Skin of body (tissue), 3 donors: ENCODE measurements at places on chromosomes 5 and 9. TPM values are rescaled to one million over a fixed set of nuclear protein-coding genes. Genes with fewer than 3 reads are reported as not detected.

Gene GARIN3
- not detected for total RNA-seq

Gene PCDHGA12
- 3.9 TPM for total RNA-seq

Gene CAVIN4
- 39.9 TPM for total RNA-seq

Gene TGFBR1
- total RNA-seq: 44.2 TPM

Gene FOXD4L3
- total RNA-seq: not detected

Gene ST8SIA4
- total RNA-seq: 10.9 TPM

Gene LHX6
- total RNA-seq: 0.99 TPM

Gene FBXL7
- 8.6 TPM for total RNA-seq

Gene ST6GALNAC6
- total RNA-seq: 19.5 TPM

Gene SVEP1
- total RNA-seq: 44.6 TPM

DNA sequence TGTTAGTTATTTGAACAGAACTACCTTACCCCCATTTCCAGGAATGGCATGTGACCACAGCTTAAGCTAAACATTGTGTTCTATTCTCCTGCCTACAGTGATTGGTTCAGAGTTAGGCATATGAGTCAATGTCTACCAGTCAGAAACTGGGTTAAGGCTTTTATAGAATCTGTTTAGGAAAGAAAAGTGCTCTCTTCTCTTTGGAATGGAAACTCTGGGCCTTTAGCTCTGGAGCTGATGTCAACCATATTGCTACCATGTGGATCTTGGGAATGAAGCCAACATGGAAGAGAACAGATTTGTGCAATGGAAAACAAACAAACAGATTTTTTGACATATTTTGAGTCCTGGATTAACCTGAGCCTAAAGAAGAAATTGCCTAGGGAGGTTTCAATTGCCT is 488.9 kb upstream of the TNC start:
- DNase-seq: peak; percentile 75

DNA sequence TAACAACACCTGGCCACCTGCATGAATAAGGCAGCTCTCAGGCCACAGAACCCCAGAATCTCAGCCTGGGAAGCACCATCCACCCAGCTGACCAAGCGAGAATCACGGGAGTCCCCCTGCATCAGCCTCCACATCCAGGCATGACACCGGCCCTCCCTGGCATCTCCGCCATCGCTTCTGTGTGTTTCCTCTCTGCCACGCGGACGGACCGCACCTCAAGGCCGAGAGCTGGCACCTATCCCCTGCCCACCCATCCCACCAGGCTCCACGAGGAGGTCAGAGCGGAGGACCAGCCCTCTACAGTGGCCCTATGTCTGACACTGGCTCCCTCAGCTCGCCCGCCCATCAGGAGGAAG is 134.7 kb downstream of the COL23A1 start:
- no peak for DNase-seq

DNA sequence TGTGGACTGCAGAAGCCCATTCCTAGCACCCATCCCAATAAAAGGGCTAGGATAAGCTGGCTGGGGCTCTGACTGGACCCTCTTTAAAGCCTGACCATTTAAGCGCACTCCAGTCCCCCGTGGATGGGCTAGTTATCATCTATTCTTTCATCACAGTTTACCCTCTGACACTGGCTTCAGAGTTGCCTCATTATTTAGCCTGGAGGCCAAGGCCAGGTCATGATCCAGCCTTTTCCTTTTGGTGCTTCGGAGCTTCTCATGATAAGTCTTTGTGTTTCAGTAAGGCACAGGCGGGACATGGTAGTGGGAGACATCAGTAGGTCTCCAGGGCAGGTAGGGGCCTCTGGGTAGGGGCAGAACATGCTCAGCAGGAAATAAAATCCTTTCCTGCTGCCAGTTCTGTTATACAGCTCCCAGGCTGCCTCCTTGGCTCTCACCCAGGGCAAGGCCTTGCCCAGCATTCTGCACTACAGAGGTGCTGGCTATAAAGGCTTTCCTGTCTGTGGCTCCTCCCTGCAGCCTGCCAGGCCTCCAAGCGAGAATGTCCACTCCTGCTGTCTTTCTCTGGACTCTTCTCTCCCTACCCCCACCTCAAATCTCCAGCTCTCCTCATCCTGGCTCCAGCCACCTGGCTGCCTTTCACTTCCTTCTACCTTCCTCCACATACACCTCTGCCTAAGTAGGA is 128.8 kb downstream of the FSTL4 start:
- DNase-seq: no peak

DNA sequence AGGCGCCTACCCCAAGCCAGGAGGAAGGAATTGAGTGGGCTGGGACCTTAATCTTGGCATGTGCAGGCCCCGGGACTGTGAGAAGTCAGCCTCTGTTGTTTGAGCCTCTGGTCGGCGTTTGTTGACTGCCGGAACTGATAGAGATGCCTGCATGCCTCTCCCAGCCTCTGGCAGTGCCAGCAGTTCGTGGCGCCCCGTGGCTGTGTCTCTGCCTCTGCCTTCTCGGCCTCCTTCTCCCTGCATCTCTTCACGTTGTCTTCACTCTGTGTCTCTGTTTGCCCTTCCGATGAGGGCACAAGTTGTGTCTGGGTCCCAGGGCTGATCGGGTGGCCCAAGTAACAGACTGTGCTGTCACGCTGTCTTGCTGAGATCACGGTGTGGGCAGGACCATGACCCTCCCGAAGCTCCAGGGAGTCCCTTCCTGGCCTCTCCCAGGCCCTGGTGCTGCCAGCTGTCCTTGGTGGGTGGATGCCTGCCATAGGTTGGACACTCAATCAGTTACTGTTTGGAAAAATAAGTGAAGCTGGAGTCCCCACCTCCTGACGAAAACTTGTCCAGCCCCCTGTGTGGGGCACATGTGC is 133.5 kb upstream of the LPCAT1 start:
- DNase-seq: no peak

- no peak for DNase-seq
Observed at GRCh38 chr5:37838933-37839341, 904 bp downstream of the GDNF start.

- DNase-seq: no peak
Observed at GRCh38 chr9:129561594-129562281, 59.2 kb downstream of the C9orf50 start.

DNA sequence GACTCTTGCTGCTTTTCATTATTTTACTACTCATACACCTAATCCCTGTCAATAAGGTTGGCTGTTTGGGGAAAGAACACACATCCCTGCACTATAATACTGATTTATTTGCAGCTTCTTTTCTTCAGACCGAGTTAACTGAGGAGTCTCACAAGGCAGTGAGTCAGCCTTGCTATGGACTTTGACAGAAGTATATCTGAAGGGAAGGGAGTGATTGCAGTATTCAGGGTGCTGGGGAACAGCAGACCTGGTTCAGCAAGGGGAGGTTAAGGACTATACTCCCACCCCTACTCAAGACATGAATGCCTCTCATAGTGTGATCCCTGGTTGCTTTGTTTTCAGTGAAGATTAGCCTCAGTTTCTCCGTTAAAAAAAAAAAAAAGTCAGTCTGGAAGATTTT is 99.8 kb downstream of the TLE4 start:
- DNase-seq: no peak

DNA sequence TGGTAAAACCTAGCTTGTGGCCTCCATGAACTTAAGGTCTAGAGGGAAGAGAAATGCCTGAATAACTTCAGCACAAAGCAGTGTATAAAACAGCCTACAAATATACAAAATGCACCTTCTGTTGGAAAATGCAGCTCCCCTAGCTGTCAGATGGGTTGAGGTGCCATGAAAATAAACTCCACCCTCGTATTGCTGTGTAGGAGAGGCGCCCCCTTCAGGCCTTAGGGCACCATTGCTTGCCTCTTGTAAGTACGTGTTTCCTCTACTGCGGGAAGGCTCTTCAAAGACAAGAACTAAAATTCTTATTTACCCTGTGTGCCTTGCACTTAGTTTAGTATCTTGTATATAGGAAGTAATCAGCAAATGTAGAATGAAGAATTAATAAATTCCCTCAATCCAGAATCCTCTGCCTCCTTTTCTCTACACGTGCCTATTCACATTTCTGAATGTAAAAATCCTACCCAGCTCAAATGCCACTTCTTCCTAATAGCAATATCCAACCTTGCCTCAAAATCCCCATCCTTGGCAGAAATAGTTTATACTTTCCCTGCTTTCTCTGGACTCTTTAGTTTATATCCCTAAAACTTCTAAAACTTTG is 393.7 kb upstream of the PDE4D start:
- DNase-seq: no peak

DNA sequence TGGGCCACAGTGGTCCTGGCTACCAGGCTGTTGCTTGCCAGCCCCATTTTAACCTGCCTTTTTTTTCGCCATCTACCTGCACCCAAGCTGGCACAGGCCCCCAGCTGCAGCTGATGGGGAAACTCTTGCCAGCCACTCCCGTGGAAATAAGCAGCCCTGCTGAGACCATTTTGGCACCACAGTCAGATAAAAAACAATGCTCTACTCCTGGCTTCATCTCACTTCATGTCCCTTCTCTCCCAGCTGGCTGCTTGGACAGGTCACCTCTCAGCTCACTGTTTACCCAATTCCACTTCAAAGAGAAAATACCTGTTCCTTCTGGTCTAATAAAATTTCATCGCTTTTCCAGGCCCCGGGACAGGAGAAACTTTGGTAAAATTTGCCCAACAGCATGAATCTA is 322.6 kb upstream of the SLC30A5 start:
- no peak for DNase-seq

- DNase-seq: no peak
Observed at GRCh38 chr5:179439181-179439985, 94.1 kb upstream of the ADAMTS2 start.

- no peak for DNase-seq
Observed at GRCh38 chr5:176180339-176180738, 57.9 kb upstream of the SIMC1 start.

DNA sequence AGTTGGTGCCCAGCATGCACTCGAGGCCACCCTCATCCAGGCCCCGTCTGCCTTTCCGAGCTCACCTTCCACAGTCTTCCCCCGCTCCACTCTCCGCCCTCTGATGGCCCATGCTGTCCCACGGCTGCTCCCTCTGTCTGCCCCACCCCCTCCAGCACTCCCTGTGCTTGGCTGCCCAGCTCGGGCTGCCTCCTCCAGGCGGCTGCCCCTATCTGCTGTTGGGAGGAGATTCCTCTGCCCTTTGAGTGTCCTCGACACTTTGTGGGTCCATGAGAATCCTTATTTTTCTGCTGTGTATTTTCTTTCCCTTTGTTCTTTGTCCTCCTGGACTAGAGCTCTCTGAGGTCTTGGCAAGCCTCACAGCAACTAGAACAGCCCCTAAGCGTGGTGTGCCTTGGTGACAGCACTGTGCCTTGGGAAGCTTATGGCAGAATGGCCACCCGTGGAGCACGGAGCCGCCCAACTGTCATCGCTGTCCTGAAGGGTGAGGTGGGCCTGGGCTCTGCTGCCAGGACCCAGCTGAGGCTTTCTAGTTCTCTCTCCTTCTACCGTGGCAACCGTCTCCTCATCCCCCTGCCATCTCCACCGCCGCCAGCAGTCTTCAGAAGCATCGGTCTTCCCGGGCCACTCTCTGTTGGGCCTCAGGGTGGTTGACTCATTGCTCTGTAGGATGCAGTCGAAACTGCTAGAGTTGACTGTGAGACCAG is 5.2 kb downstream of the NTMT1 start:
- no peak for DNase-seq

DNA sequence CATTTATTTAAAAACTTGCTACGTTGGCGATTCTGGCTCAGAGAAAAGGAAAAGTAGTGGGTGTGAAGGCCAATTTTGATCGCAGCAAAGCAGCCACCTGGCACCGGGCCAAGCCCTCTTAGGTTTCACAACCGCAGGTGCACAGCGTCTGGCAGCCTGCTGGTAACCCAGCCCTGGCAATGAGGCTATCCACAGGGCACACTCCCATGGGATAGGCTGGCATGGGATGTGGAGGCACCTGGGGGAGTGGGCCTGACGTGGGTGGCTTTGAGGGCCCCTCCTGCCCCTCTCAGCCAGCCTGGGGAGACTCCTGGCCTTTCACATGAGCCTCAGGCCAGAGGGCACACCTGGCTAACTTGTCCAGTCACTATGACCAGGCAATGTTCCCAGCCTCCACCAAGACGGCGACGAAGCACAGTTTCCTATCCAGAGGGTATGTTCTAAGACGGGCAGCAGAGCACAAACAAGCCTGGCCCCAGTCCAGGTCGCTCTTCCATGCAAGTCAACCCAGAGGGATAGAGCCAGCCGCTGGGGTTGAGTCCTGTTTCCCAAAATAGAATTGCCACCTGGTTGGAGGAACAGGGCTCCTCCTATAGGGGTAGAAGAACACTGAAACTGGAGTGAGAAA is 19.0 kb downstream of the CMBL start:
- no peak for DNase-seq

- no peak for DNase-seq
Observed at GRCh38 chr5:108028412-108028811, 353.5 kb downstream of the FBXL17 start.

GRCh38 chr5:51047369-51047768 is 335.9 kb upstream of the ISL1 start:
- DNase-seq: no peak

DNA sequence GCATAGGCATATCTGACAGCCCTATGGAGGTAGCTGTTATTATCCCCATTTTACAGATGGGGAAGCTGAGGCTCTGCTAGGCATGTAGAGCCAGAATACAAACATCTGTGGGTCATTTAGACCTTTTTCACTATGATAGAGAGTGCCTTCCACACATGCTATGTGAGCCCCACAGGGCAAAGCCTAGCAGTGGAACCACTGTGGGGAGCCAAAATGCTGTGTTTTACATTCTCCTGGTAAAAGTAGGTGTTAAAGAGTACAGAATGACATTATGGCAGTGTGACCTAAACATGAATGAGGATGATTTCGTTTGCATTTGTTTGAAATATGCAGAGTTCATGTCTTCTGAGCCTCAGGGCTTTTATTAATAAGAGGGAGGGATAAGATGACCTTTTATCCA is 265.2 kb downstream of the MAST4 start:
- DNase-seq: no peak

DNA sequence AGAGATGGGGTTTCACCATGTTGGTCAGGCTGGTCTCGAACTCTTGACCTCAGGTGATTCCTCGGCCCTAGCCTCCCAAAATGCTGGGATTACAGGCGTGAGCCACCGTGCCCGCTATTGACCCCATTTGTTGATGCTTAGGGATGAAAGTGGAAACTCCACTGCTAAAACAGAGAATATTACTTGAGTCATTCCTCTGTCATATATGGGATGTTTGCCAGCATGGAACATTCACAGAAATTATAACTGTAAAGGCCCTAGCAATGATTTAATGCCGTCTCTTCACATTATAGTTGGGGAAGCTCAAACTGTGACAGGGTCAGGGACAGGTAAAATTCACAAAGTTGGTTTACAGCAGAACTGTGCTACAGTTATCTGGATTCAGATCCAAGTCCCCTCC is 94.5 kb downstream of the TMC1 start:
- DNase-seq: no peak

- DNase-seq: no peak
Observed at GRCh38 chr5:136145030-136145429, 12.4 kb downstream of the SMAD5 start.

- DNase-seq: no peak
Observed at GRCh38 chr9:4762886-4763541, 22.0 kb upstream of the AK3 start.

- DNase-seq: no peak
Observed at GRCh38 chr9:132214027-132214622, 52.3 kb downstream of the NTNG2 start.

DNA sequence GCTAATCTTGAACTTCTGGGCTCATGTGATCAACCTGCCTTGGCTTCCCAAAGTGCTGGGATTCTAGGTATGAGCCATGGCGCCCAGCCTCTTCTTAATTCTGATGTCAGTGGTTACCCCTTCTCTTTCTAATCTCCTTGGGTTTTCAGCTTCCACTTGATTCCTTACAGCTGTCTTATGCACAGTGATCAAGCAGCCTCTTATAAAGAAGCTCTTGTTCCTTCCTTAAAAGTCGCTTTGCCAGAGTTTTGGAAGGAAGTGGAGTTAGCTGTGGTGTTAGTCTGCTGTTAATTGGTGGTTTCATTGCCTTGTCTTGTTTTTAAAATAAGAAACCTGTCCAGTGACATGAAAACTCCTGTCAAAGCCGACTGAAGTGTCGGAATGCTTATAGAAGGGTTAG is 128.1 kb upstream of the CACNA1B start:
- no peak for DNase-seq
